ENCODE measurements at places on chromosomes 2 and 18.

GRCh38 chr2:216533609-216534008, 35.0 kb downstream of the RPL37A start:
- no peak for DNase-seq

DNA sequence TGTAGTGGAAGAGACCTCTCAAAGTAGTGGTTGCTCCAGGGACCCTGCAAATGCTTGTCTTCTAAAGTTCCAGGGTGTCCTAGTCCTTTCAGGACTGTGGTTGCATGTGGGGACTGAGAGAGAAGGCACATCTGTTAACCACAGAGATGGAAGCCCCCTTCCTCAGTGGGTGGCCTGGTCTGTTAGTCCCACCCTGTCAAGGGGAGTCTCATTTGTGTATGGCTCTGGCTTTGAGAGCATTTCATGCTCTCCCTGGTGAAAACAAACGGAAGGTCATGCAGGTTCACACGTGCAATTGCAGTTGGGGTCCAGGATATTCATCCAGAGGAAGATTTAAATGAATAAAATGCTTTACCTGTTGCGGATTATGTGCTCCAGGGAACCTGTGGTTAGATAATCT, 219.6 kb downstream of the PRKCE start:
- DNase-seq, result no peak

DNA sequence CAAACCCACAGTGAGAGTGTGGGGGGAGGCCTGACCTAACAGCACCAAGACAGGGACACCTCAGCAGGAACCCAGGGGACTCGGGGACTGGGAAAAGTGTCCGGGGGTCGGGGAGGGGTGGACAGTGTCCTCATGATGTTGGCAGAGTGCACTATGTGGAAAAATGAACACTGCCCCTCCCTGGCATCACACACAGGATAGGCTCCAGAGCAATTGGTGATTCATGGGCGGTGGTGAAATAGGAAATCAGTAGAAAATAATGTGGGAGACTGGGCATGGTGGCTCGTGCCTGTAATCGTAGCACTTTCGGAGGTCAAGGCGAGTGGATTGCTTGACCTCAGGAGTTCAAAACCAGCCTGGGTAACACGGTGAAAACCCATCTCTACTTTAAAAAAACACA, 3.6 kb upstream of the ANO7 start:
- DNase-seq, result peak; percentile 75

GRCh38 chr2:204625135-204625534, 79.9 kb downstream of the PARD3B start:
- no peak for DNase-seq

DNA sequence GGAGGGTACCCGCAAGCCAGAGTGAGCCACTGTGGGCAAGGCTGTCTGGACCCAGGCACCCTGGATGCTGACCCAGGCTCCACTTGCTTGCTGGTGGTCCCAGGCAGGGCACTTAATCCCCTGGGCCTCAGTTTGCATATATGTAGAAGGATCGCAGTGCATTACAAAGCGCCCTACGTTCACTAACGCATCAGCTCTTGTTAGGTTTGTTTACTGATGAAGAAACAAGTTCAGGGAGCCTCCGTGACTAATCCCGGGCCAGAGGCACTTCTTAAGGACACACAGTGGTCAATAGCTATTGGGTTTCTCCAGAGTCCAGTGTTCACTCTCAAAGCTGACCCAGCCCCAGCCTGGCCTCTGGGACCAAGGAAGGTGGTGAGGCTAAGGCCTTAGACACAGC, 70.2 kb downstream of the LBH start:
- DNase-seq, result peak; percentile 8

- DNase-seq, result no peak
Observed at GRCh38 chr2:72041638-72042111, 106.0 kb downstream of the CYP26B1 start.

DNA sequence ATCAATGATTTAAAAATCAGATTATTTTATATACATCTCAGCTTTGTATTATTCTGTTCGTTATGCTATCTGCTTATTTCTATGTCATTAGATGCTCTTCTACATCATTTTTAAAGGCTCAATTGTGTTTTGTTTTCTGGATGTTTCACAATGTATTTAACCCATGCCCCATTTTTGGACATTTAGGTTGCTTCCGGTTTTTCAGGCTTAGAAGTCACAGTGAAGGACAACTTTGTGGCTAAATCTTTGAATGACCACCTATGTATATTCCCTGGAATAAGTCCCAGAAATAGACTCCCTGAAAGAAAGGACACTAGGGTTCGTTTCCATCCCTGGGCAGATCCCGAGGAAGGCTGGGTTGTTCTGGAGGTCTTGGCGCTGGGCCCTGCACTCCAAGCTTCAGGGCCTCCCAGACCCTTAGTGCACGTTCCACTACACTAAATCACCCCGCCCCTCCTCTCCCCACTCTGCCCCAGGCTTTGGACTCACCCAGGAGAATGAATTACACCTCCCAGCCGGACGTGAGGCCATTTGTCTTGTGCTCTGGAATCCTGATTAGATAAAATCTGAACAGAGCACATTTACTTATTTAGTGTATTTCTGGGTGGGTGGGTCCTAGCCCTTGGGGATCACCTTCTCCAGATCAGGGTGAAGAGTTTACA, 188.2 kb downstream of the ZFP36L2 start:
- peak; percentile 53 for DNase-seq

- no peak for DNase-seq
Observed at GRCh38 chr2:44537264-44537663, 175.5 kb downstream of the CAMKMT start.

GRCh38 chr2:22867973-22868372, 517.0 kb upstream of the KLHL29 start:
- DNase-seq, result no peak

GRCh38 chr2:18536100-18536499, 24.4 kb downstream of the RDH14 start:
- DNase-seq, result peak; percentile 2

DNA sequence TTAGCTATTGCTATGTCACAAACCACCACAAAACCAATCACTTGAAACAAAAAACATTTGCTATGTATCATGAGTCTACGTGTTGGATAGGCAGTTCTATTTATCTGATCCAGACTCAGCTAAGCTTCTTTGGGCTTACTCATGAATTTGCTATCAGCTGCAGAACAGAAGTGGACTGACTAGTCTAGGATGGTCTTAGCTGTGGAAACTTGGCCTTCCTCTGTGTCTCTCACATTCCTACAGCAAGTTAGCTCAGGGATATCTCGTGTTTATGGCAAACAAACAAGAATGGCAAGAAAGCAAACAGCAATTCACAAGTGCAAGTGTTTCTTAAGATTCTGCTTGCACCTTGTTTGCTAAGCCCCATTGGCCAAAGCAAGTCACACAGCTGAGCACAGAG, 288.0 kb upstream of the TNP1 start:
- no peak for DNase-seq

DNA sequence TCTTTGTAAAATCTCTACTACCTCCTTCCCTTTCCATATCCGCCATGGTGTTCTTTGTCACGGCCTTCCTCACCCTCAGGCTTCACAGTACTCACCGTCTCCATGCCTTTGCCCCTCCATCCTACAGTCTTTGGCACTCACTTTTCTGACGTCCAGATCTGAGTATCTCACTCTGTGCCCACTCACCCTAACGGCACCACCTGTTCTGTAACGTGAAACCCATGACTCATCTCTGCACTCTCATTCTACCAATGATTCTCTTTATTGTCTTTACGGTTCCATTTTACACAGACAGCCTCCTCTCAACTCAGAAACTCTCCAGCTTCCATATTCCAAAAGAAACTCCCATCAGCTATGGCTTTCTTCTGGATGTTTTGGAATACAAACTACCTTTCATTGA, 56.7 kb downstream of the NETO1 start:
- DNase-seq, result no peak

DNA sequence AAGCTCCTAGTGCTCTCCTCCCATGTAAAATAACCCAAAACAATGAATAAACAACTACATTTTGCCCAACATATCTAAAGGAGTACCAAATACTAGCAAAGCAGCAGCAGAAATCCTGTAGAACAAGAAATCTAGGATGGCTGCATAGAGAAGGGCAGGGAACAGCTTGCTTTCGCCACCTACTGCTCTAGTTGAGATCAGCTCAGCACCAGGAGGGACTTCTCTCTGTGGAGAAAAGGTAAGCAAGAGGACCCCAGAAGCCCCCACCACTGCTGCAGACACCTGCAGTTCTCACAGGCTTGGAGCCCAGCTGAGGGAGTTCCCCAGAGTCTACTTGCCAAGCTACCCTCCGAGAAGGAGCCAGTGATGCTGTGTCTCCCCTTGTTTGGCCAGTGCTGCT, 243.0 kb upstream of the CHST9 start:
- DNase-seq, result no peak

DNA sequence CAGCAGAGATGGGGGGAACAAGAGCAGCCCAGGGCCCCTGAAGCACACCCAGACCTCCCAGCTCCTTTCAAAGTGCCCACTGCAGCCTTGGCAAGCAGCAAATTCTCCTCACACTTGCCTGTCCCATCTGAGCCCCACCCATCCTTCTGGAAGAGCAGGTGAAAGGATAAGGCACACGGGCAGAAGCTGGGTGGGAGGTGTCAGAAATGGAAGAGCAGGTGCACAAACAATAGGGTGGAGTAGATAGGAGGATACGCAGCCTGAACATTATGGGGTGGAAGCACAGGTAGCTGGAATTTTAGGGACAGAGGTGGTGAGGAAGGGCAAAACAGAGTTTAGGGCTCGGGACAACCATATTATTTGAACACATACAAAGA, 69.2 kb downstream of the TNS1 start:
- DNase-seq, result peak; percentile 6

GRCh38 chr2:84904717-84905174, 710 bp upstream of the TMSB10 start:
- peak; percentile 80 for DNase-seq

GRCh38 chr2:99729104-99730025, 239.5 kb upstream of the REV1 start:
- no peak for DNase-seq

GRCh38 chr2:3173031-3173430, 204.6 kb downstream of the EIPR1 start:
- DNase-seq, result peak; percentile 11

GRCh38 chr18:12608301-12608700, 49.6 kb downstream of the SPIRE1 start:
- DNase-seq, result no peak

GRCh38 chr2:10370390-10370789, 67.7 kb downstream of the HPCAL1 start:
- DNase-seq, result peak; percentile 73

GRCh38 chr2:39805936-39806608, 27.0 kb upstream of the THUMPD2 start:
- no peak for DNase-seq

DNA sequence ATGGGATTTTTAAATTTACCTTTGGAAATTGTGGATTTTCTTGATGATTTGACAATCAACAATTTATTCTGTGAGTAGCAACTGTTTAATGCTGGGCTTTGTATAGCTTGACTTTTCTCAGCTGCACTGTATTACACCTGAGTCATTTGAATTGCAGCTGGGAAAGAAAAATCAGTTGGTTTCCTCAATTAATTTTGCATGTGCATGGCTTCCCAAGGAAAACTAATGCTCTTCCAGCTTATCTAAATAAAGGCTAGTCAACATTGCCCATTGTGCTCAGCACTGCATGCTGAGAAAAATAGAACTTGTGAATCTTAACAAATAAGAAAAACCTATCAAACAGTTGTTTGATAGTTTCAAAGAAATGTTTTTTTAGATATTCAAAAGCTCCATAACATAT, 268.3 kb upstream of the CDH20 start:
- DNase-seq, result no peak

DNA sequence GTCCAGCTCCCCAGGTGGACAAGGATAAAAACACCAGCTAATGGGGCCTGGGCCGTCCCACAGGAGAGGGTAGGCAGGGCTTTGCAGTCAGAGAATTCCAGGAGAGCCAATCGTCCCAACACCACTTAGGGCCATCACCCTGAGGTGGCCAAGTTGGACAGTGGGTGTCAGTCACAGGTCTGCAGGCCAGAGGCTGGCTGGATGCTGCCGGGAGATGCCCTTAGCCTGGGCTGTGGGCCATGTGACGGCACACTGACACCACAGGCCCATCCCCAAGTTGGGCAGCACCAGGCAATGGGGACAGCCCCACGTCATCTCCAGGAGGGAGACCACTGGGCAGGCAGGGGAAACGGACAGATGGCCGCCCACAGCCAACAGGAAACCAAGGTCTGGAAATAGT, 53.9 kb downstream of the KIF1A start:
- no peak for DNase-seq

DNA sequence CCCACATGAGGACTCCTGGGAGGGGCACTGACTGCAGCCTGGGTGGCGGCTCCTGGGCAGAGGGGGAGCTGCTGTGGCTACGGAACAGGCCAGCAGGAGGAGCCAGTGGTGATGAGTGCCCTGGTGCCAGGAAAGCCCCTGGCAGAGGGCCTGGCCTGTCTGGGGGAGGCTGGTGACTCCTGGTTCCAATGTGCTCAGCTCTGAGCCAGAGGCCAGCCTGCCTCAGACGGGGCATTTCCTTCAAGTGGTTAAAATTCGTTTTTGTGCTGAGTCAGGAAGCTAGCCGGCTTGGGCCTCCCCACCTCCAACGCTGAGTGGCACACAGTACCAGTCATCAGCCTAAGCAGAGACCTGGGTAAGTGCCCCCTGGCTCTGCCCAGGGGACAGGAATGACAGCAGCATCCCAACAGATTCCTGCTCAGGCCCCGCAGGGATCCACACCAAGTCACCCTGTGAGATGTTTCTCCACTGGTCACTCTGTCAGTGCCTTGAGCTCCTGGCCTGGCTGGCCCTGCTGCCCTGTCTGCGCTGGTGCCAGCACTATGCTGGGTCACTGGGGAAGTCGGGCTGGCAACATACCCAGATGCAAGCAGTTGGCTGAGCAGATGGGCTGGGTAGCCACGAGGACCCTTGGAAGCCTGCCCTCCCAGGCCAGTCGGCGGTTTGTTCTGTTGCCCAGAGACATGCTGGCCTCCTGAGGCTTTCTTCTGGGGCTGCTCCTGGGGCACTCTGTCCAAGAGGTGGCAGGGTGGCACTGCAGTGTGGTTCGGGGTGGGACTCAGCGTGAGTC, 7.1 kb upstream of the KLF11 start:
- peak; percentile 96 for DNase-seq

GRCh38 chr2:170533156-170533555, 182.0 kb upstream of the SP5 start:
- no peak for DNase-seq

DNA sequence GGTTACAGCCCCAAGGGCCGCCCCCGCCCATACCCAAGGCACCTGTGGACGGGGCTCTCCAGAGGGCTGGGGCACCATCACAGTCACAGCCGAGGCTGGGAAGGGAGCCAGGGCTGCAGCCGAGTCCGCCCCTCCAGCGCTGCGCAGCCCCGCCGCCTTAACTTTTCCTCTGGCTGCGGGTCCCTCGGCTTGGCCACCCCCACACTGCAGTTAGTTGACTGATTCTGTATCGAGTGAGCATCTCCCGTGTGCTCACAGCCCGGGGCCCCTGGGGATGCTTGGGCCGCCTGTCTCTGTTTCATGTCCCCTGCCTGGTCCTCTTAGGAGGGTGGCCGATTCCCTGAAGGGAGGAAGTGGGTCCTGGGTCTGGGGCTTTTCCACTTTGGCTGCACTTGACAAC, 33.7 kb downstream of the EMILIN2 start:
- DNase-seq, result no peak
